ENCODE measurements at places on chromosomes 6 and 20.

GRCh38 chr20:16580620-16581019 is 7.4 kb upstream of the KIF16B start:
- no peak for DNase-seq

DNA sequence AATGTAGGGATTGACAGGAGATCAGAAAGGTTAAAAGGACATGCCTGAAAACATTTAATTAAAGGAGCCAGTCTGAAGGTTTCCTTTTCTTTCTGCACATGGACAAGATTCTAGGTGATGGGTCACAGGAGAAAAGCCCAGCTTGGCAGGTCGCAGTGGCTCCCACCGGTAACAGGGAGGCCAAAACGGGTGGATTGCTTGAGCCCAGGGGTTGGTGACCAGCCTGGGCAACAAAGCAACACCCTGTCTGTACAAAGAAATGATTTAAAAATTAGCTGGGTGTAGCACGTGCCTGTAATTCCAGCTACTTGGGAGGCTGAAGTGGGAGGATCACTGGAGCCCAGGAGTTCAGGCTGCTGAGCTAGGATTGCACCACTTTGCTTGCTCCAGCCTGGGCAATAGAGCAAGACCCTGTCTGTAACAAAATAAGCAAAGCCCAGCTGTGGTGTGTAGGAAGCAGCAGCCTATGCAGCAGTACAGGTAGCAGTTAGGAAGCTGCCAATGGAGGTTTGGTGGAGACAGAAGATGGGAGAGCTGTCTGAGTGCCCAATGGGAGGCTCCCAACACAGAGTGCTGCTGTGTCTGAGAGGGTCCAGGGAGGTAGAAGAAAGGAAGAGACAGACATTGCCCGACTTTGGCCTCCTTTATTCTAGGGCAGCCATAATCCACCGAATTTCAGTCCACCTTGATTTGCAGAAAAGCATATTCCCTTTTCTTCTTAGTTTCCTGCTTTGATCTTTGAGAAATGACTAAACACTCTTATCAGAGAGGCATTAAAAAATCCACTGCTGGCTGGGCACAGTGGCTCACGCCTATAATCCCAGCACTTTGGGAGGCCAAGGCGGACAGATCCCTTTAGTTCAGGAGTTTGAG is 7.1 kb upstream of the AP5S1 start:
- no peak for DNase-seq

DNA sequence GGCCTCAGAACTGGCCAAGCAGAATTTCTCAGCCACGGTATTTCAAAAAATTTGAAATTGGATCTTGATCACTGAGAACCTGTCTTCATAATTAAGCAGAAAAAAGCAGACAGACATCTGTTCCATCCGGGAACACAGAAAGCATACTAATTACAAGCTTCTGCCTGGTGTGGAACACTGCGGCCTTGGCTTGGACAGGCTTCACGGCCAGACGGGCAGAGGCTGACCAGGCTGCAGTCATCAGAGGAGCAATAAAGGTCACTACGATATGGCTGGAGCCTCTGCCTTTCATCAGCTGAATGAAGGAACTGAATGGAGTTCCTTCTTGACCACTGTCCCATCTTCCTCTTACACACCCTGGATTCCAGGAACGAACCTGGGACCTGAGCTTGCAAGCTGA is 3.9 kb upstream of the NRSN1 start:
- DNase-seq: no peak

DNA sequence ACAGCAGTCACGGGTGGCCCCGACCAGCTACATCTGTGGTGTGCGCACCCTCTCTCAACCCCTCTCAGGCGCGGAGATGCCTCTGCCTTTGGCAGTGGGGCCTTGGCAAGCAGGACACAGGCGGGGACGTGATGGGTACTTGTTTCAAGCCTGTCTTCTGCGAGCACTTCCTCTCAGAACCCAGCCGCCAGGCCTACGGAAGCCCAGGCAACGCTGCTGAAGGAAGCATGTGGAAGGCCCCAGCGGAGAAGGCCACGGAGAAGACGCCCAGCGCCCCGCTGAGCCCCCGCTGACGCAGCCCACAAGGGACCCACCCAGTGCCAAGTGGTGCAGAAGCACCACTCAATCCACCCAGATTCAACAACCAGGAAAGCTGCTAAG is 13.0 kb downstream of the SERPINB6 start:
- DNase-seq: no peak

GRCh38 chr6:160042014-160042773 is 73.3 kb downstream of the IGF2R start:
- no peak for DNase-seq

GRCh38 chr6:124479991-124480430 is 482.2 kb upstream of the RNF217 start:
- no peak for DNase-seq

DNA sequence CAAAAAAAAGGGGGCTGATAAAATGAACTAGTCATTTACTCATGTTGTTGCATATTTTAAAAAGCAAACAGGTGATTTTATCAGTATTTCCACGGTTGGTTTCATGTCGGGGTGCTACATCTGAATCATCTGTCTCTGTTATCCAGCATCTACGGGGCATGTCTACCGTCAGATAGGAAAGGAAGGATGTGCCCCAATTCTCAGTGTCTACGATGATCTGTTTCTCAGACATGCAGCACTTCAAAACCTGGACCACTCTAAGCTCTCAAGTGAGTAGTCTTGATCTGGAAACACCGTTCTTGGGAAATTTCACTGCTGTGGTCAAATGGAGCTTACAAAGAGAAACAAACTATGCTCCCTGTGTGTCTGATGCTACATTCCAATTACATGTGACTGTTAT is 240.3 kb upstream of the TAB2 start:
- DNase-seq: no peak

DNA sequence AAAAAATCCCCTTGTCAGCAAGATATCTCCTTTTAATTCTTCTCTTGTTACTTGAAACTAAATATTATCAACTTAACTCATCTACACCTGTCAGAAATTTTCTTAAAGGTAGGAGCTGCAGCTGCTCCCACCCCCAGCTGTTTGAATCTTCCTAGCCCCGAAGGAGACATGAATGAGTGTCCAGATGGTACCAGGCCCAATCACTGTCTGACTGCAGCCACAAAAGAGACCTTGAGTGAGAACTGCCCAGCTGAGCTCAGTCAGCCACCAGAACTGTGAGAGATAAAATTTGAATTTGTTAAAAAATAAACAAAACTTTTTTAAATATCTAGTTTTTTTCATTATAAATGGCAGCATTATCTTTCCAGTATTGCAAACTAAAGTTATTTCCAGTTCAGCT is 84.7 kb downstream of the PRSS35 start:
- DNase-seq: no peak

GRCh38 chr6:43075670-43076463 is at the start of gene PTK7:
Gene PTK7, plus strand, starts transcription at chr6:43076314. Its CDS starts 175 bp downstream, at chr6:43076489.
- DNase-seq: peak; percentile 79
